ENCODE measurements at places on chromosomes 3 and 15. TPM values are rescaled to one million over a fixed set of nuclear protein-coding genes. Genes with fewer than 3 reads are reported as not detected.

The IGSF10 gene
- total RNA-seq, result not detected

The ANKUB1 gene
- not detected for total RNA-seq

The AHSG gene
- total RNA-seq, result not detected

The LTK gene
- 0.18 TPM for total RNA-seq

The IFRD2 gene
- total RNA-seq, result 68.9 TPM

DNA sequence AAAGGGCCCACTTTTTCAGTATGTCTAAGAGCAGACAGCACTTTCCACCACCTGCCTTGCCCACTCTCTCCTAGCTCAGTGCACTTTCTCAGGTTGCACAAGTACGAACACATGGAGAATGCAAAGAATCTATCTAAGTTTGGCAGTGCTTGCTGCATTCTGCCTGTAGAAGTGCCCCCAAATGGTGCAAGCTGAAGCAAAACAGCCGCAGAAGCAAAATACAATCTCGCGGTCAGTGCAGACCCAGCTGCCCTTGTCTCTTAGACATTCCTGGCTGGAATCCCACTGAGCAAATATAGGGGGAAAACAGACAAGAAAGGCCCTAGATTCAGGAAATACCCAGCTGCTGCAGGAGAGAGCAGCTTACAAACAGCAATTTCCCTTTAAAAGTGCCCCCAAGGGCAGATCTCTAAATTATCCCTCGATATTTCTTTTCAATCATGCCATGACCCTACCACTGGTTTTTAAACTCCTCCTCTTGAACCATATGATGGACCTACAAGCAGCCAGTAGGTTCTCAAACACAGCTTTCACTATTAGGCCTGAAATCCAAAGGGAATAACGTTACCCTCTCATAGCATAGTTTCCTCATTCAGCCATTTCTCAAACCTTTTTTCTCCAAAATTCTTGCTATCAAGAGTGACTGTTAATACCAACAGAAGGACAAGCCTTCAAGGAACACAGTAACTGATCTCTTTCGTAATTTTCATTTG lies 67.0 kb downstream of the TNIK start:
- peaks cover 63% of the 10 kb centered on the region for H3K4me1 ChIP-seq
- peaks cover 24% of the 10 kb centered on the region for H3K36me3 ChIP-seq
- H3K4me3 ChIP-seq, result no peak overlapping the region
- no peak for DNase-seq
- H3K27ac ChIP-seq, result no peak overlapping the region

GRCh38 chr15:73927003-73927475 lies 777 bp downstream of the LOXL1 start:
- no peaks in the 10 kb centered on the region for H3K27me3 ChIP-seq
- H3K36me3 ChIP-seq, result no peaks in the 10 kb centered on the region
- H3K4me3 ChIP-seq, result peak overlapping the region; percentile 69
- peaks cover 50% of the 10 kb centered on the region for H3K4me1 ChIP-seq
- no peak overlapping the region for H3K27ac ChIP-seq

GRCh38 chr3:16266714-16267113 lies 1.7 kb downstream of the OXNAD1 start:
- H3K4me1 ChIP-seq, result peaks cover 15% of the 10 kb centered on the region
- peak overlapping the region; percentile 49 for H3K27ac ChIP-seq

- no peak overlapping the region for H3K27ac ChIP-seq
- no peak overlapping the region for H3K4me3 ChIP-seq
- no peak for DNase-seq
- H3K4me1 ChIP-seq, result no peaks in the 10 kb centered on the region
- H3K27me3 ChIP-seq, result no peaks in the 10 kb centered on the region
Measured at GRCh38 chr3:72003936-72004335, 219.0 kb upstream of the PROK2 start.

DNA sequence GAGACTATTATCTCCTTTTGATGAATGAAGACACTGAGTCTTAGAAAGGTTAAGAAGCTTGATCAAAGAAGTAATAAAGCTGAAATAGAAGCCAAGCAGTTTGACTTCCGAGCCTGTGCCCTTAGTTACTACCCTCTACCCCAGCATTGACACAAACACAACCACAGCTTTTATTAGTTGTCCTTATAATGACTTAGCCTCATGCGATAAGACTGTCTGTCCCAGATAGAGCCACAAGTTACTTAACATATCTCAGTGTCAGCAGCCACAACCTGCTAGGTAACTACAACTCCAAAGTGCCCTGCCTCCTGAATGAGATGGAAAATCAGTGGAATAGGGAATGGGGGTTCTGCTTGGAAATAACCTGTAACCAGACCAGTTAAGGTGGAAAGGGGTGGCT lies 781.6 kb upstream of the CFAP20DC start:
- no peak overlapping the region for H3K27ac ChIP-seq
- H3K36me3 ChIP-seq, result peaks cover 10% of the 10 kb centered on the region
- H3K27me3 ChIP-seq, result no peaks in the 10 kb centered on the region
- no peaks in the 10 kb centered on the region for H3K4me1 ChIP-seq

DNA sequence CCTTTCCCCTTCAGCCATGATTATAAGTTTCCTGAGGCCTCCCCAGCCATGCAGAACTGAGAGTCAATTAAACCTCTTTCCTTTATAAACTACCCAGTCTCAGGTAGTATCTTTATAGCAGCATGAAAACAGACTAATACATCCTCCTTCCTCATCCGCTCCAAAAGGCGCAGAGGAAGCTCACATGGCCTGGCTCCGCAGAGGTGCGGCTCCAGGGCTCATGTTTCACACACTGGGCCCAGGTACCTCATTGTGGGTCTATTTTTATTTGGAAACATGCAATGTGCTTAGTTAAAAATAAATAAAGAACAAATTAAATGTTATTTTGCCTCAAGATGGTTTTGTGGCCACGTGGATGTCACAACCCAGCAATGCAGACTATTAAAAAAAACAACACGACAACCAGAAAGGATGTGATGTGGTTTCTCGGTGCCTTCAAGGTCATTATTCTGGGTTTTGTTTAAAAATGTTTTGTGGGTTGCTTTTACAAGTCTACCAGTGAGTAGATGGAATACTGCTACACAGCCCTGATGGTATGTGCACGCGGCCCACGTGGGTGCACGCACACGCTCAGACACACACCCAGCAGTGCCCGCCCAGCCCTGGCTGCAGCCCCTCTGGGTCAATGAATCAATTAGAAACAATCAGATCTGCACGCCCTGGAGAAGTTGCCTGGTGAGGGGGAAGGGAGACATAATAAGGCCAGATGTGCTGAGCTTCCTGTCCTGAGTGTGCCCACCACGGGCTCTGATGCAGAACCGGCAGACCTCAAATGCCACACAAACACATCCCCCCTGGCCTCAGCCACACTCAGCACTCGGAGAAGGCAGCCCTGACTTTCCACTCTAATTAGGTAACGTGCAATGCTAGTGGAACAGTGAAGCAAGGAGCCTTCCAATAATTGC lies 140.1 kb downstream of the ADAMTS17 start:
- H3K36me3 ChIP-seq, result no peaks in the 10 kb centered on the region
- H3K27me3 ChIP-seq, result peaks cover 2% of the 10 kb centered on the region
- H3K4me1 ChIP-seq, result peaks cover 11% of the 10 kb centered on the region
- DNase-seq, result peak; percentile 55

All from naive thymus-derived CD8-positive, alpha-beta T cell (primary cell).